Mucosa of descending colon (tissue), 3 donors: ENCODE measurements at places on chromosomes 12 and 14. TPM values are rescaled to one million over a fixed set of nuclear protein-coding genes. Genes with fewer than 3 reads are reported as not detected.
A peak's percentile ranks its signal among the peaks of the same experiment; 100 is the strongest.

The NANOG gene
- total RNA-seq, result not detected

The CMKLR1 gene
- 15.7 TPM for total RNA-seq

- DNase-seq, result no peak
These were observed 162.0 kb downstream of the UNC79 start for GRCh38 chr14:93592786-93593185.

DNA sequence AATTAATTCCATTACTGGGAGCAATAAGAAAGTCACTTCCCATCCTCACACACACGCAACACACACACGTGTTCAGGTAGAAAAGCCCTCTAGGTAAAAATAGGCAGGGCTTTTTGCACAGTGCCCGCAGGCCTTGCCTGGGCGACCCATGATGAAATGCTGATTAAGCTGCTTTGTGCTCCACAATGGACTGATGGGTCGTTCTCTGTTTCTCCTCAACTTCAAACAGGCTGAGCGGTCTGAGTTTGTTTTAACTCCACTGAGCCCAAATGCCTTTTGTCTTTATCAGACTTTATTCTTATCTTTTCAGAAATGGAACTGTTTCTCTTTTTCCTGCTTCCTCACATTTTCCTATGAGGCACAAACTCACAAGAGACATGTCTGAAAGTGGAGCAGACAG, 9.4 kb upstream of the DACT1 start:
- no peak for DNase-seq

DNA sequence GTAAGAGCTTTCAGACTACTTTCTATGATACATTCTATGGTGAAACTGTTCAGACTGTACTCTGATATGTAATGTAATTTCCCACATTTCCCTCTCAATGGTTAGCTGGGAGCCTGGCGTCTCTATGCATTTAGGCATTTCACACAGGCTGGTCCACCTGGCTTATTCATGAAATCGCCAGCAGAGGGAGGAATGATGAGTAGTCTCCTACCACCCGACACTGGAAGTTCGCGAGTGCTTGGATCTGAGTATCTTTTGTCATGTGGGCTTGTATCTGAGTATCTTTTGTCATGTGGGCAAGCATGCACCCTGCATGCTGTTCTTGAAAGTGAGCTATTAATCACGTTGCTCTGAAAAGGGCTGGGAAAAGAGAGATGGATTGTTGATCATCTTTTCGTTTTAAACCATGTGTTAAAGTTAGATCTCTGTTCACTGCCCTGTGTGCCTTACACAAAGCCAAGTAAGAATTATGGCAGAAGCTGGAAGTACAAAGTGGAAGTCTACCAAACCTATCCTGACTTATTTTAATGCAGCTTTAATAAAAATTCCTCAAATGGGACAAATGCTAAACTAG, 235.0 kb downstream of the ATP23 start:
- peak; percentile 72 for DNase-seq

- no peak for DNase-seq
These were observed 27.6 kb upstream of the FOXN3 start for GRCh38 chr14:89444516-89445125.

GRCh38 chr12:22415342-22416309, 81.1 kb upstream of the ST8SIA1 start:
- DNase-seq, result no peak

DNA sequence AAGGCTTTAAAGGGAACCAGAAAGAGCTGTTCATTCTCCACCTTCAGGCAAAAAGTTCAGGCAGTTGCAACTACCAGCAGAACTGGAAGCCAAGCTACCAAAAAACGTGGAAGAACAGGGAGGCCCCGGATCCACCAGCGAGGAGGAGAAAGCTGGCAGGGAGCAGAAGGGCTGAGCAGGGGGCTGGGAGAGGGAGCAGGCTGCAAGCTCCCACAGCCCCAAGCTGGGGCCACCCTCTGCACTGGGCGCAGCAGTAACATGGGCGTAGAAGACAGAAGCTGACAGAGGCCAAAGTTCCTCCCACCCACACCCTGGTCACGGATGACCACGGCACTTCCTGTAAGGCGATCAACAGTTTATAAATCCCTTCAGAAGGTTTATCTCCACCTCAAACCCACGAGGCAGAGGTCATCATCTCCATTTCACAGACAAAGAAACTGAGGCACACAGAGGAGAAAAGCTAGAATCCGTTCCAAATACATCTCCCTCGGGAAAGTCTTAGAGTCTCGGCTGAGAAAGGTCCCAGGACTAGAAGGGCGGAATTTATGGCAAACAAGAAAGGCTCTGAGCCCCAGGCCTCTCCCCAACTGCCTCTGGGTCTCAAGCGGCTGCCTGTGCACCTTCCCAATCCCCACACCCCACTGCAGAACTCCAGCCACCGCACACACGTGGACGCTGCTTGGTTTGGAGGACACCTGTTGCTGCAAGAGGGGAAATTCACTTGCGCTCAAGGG, 1.8 kb downstream of the CCDC85C start:
- DNase-seq, result peak; percentile 75

DNA sequence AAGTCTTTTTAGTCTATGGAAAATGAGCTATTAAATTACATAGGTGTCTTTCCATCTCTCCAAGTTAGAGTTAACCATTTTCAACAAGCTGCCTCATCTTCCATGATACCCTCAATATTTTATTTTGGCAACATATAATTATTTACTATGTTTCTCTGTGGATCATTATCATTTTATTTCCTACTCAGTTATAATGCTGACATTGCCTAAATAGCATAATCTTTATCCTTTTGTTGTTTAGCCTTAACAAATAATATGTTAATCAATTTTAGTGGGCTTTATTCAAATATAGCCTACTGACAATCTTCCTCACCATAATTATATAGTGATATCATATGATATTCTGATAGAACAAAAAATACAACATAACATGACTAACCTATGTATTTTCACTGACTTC, 1044.8 kb upstream of the FOXG1 start:
- DNase-seq, result no peak

- DNase-seq, result no peak
These were observed 75.4 kb downstream of the PAPLN start for GRCh38 chr14:73312687-73313086.

DNA sequence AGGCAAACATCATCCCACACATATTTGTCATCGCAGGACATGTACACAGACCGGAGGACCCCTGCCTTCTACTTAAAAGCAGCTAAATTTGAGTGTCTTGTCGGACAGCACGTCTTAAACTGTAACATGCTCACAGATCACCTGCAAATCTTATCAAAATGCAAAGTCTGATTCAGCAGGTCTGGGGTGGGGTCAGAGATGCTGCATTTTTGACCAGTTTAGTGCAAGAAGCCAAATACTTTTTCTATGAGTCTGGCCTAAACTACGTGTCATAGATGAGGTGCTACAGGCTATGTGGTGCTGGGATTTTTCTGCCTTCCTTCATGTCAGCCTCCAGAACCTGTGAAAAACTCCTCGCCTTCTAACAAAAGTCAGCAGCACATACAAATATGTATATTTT, 178.8 kb upstream of the LHX5 start:
- DNase-seq, result no peak

DNA sequence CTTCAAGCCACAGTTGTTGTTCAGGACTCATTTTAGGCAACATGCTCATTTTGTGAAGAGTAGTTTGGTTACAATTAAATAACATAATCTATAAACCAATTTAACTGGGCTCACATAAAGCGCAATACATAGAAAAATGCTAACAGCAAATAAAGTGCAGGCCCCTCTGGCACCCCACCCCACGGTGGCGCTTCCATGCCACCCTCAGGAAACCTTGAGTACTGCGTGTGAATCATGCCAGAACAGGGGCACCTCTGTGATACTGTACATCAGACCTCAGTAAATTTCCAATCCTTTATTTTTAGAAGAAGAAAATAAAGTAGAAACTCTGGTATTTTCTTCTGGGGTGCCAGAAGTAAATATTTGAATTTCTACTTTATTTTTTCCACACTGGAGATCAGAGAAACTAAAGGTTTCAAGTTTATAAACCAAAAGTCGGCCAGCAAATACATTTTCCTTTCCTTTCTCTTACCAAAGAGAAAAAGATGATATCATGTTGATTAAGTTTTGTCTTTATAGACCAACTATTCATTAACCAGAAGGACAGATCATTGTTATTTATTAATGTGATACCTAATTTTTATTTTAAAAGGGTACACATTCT, 316.8 kb downstream of the PAWR start:
- no peak for DNase-seq
